ENCODE measurements at places on chromosomes 2 and 18.

DNA sequence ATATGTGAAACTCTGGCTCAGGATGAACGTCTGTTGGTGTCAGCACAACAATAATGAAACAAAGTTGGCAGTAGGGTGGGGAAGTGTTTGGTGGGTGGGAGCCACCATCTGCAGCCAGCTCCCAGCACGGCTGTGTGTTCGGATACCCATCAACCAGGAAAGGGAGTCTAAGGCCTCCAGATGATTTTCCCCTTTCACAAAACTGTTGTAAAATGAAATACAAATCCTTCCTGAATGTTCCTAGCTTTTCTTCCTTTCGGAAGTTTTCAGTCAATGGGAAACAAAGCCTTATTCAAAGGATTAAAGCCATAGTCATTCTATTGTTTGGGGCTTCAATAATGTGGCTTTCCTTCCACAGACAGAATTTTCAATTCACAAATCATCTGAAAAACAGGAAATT is 14.5 kb upstream of the DARS1 start:
- no peak for DNase-seq

DNA sequence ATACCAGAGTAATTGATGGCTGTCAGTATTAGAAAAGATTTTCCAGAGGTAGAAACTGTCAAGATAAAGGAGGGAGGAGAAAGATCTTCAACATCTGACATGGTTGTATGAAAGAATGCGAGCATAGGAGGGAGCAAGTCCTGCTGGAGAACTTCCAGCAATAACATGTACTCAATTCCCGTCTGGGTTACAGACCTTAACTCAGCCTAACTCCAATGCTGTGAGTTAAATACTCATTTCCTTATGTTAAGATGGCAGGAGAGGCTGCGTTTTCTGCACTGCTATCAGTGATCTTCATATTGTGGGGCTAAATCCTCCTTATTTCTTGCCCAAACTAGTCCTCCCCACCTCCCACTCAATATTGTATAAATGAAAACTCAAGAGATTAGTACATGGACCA is 6.7 kb upstream of the CERS6 start:
- DNase-seq: no peak

- no peak for DNase-seq
Observed at GRCh38 chr18:77567205-77567604, 317.6 kb downstream of the GALR1 start.

DNA sequence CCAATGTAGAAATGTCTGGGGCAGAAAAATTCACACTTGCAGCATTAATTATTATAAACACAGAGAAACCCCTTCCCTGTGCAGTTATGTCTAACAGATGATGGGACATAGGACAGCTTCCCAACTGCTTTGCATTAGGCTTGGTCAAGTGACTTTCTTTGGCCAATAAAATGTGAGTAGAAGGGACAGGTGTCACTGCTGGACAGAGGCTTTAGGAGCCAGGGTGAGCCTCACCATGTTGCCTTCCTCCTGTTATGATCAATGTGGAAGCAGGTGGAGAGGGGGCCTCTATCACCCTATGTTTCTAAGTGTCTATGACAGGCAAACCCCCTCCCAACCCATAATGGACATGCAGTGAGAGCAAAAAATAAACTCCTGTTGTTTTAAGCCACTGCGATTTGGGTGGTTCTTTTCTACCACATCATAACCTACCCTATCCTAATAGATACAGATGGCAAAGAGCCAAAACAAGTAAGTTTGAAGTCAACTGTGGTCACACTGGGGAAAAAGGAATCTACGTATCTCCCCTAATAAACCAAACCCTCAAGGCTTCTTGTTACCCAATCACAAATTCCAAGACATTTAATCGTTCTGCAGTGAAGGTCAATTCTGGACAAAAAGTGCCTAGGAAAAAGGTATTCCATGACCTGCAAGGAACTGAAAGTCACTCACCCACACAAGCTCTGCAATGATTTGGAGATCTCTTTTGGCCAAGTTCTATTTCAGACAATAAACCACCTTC is 28.6 kb upstream of the POU3F3 start:
- DNase-seq: no peak

GRCh38 chr2:36482576-36483214 is 115.3 kb downstream of the FEZ2 start:
- no peak for DNase-seq

DNA sequence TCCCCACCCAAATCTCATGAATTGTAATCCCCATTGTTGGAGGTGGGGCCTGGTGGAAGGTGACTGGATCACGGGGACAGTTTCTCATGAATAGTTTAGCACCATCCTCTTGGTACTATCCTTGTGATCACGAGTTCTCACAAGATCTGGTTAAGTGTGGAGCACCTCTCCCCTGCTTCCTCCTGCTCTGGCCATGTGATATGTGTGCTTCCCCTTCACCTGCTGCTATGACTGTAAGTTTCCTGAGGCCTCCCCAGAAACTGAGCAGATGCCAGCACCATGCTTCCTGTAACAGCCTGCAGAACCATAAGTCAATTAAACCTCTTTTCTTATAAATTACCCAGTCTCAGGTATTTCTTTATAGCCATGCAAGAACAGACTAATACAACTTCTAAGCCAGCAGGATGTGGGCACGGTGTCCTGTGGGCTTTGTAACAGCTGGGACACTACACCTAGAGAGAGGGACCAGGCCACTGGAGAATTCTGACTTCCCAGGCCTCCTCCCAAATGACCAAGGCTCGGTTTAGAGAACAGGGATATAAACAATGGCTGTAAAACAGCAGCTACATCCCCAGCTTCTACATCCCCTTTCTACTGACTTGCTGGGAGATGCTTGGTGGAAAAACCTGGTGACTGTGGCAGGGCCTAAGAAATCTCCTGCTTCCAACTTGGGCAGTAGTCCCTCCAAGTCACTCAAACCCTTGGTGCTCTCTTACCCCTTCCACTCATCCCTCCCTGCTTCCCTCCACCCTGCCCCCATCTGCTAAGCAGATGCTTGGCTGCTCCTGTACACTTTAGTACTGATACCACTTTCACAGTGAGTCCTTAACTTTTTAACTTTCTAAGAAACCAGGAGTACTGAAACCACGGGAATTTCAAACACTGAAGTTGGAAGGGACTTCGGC is 10.3 kb downstream of the STAT1 start:
- DNase-seq: no peak

DNA sequence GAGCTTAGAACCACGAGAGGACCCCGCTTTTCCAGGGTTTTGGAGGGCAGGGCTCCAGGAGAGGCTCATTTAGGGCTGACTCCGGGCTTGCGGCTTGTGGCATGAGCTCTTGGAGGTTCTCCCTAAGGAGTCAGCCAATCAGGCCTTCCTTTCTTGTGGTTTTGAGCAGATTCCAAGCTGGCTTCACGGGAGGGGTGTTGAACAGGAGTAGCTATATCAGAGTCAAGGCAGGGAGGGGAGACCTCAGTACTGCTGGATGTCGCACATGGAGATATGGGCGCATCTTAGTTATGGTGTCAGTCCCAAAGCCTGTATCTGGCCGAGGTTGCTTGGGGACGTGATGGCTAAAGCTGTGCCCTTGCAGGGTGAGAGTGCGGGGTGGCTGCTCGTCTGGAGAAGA is 98.6 kb downstream of the AGAP1 start:
- no peak for DNase-seq

GRCh38 chr2:158407031-158407430 is 49.5 kb downstream of the CCDC148 start:
- no peak for DNase-seq

- DNase-seq: no peak
Observed at GRCh38 chr2:190532581-190532980, 1.9 kb downstream of the NEMP2 start.

- no peak for DNase-seq
Observed at GRCh38 chr2:41610501-41611190, 437.2 kb upstream of the PKDCC start.

GRCh38 chr2:233915128-233915527 is 2.0 kb upstream of the TRPM8 start:
- DNase-seq: no peak

- no peak for DNase-seq
Observed at GRCh38 chr2:230664128-230664527, 48.5 kb upstream of the CAB39 start.

DNA sequence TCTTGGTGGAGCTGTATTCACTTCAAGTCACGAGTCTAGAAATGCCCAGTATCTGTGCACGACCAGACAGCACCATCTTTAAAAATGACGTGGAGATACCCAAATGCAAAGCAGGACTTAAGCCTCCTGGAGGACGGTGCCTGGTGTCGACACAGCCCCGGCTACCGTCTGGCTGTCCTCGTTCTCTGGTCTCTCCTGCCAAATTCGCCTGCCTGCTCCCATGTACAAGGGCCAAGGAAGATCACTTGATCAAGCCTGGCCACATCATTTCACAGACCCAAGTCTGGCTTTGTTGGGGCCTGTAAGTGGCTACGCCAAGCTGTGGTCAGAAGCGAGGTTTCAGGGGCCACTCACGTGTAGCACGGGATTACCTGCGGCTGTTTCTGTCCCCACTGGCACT is 9.4 kb downstream of the ODC1 start:
- no peak for DNase-seq

GRCh38 chr2:84643991-84644390 is 127.7 kb downstream of the DNAH6 start:
- no peak for DNase-seq

- no peak for DNase-seq
Observed at GRCh38 chr2:130355172-130355577, 681 bp upstream of the PTPN18 start.

GRCh38 chr2:205566606-205567168 is 115.6 kb upstream of the NRP2 start:
- DNase-seq: no peak

GRCh38 chr18:48924630-48925490 is 25.9 kb downstream of the SMAD7 start:
- peak; percentile 48 for DNase-seq

DNA sequence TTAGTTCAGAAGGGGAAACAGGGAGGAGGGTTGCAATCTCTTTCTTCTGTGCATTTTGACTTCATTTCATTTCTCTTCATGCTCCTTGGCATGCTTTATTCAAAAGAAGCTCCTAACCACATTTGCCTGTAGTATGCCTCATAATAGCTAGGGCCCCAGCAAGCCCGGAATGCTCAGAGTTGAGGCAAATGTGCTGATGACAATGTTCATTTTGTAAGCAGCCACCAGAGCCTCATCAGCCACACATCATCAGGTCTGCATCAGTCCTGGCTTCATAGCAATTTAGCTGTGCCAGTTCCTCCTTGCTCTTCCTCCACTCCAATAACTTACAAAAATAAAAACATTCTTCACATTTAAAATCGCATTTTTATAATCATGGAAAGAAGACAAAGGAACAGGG is 65.4 kb upstream of the MMADHC start:
- no peak for DNase-seq
